ENCODE measurements at places on chromosomes 1 and 21.

DNA sequence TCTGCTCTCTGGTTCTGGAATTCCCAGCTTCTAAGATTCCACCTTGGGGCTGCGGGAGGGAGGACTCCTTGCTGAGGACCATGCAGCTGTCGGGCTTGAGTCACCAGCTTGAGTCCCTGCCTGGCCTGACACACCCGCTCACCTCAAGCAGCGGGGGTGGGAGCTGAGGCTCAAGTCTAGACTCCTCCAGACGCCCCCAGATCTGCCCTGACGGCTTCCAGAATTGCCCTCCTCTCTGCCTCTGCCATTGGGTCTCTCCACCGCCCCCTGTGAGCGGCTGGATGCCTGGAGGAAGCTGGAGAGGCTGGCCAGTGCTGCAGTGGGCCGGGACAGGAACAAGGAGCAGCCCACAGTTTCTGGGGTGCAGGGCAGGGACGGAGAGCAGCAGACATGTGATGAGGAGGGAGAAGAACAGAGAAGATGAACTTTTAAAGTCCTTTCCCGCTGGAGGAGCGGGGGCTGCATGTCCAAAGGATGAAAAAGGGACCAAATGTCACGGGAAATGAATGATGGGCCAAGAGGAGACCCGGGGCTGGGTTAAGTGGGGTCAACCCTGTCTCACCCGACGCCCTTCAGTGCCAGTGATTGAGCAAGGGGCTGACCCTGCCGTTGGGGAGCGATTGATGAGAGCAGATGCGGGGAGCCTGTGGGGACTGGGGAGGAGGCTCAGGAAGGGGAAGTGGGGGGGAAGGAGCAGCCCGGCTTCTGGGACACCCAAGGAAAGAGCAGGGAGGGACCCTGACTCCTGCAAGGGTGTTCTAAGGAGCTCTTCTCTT is 13.5 kb downstream of the CRABP2 start:
- no peak for DNase-seq

GRCh38 chr1:42179275-42179674 is 14.7 kb upstream of the GUCA2A start:
- DNase-seq: no peak

GRCh38 chr1:84668185-84668584 is 22.1 kb downstream of the SSX2IP start:
- no peak for DNase-seq

DNA sequence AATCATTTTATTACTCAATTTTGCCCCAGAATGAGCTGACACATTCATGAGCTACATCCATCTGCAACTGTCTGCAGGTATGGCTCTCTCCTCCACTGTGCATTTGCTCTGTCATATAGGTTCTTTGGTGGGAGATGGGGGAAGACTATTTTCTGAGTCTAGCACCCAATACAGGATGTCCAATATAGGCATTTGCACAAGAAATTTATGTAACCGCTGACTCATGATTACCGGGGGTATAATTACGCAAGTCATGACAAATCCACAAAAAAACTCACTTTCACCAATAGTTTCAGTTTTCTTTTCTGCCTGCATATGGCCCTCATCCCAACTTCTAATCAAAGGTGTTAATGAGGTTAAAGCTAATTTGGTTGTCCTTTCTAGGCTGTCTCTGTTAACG is 17.5 kb upstream of the VSIG8 start:
- no peak for DNase-seq

- DNase-seq: no peak
These were observed 518.5 kb downstream of the SMYD3 start for GRCh38 chr1:245988393-245989078.

Data from activated T-cell treated with anti-CD3 and anti-CD28 coated beads for 48 hours (primary cell).